Right lobe of liver (tissue), 6 donors: ENCODE measurements at places on chromosomes 5 and 9. TPM values are rescaled to one million over a fixed set of nuclear protein-coding genes. Genes with fewer than 3 reads are reported as not detected.

- no peak for DNase-seq
These were observed 104.4 kb downstream of the FRMD3 start for GRCh38 chr9:83433846-83434245.

- DNase-seq = no peak
These were observed 198.0 kb downstream of the BNC2 start for GRCh38 chr9:16672501-16672900.

GRCh38 chr5:92977846-92978540 lies 603.0 kb downstream of the NR2F1-AS1 start:
- DNase-seq = no peak

DNA sequence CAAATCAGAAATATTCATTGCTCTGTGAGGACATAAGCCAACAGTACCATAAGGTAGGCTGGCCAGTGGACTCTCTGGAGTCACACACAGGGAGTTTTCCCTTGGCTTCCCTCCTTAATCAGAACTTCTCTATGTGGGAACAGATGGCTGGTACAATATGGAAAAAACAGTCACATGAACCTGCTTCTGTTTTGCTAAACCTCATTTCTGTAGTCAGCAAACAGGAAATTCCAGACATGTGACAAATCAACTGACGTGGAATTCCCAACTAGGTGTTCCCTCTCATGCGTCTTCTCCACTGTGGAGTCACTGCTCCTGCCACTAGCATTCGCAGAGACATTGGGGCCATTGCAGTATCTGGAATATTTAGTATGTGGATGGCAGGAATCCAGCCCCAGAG lies 617.6 kb downstream of the KIF4B start:
- no peak for DNase-seq

DNA sequence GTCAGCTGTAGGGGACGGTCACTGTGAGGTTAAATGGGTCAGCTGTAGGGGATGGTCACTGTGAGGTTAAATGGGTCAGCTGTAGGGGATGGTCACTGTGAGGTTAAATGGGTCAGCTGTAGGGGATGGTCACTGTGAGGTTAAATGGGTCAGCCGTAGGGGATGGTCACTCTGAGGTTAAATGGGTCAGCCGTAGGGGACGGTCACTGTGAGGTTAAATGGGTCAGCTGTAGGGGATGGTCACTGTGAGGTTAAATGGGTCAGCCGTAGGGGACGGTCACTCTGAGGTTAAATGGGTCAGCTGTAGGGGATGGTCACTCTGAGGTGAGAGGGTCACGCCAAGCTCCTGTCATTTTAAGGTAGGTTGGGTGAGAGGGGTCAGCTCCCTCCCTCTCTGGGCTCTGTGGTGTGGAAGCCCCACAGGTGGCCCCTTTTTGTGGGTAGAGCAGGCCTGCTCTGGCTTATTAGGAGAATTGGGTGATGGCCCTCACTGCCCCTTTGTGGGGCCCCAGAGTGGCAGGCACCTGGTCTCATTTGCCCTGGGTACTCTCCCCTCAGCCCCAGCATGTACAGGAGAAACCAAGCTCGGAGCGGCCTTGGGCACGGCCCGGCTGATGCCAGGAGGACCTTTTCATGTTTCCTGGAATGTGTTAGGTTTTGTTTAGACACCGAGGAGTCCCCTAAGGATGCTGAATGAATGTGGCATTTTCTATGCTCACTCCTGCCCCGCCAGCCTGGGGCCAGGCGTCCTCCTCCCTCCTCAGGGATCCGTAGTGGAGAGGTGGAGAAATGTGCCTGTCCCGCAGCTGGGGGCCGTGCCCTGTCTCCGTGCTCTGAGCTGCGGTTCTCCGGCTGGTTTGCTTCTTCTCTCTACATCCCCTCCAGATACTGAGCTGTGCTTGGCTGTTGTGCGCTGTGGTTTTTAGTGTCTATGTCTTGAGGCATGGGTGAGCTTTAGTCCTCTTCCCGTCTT lies 31.4 kb downstream of the AHRR start:
- DNase-seq = no peak

- DNase-seq = no peak
These were observed 811.2 kb downstream of the BRINP1 start for GRCh38 chr9:118558026-118558425.

DNA sequence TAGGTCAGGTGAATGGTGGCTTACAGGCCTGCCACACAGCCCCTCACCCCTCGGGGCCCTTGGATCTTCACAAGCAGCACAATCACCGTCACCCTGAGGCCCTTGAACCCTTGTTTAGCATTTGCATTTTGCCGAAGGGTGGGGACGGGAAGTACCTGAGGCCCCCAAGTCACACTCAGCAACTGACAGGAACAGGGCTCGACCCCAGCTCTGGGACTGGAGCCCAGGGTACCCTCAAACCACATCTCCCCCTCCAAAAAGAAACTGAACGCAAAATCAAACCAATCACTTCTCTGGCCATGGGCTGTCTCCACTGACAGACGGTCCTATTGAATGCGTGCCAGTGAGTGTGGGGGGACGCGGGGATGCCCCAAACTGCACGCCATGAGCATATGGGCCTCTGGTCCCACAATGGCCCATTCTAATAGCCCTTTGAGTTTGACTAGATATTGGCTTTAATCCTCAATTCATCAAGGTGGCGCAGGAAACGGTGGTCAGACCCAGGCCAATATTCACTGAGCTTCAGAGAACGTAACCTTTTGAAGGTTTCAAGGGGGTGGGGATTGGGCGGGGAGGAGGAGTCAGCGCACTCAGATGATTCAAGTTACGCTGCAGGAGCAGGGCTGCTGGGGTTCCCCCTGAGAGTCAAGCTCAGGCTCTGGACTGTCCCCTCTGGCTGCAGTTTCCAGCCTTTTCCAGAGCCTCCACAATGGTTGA lies 176.0 kb downstream of the DAB2IP start:
- no peak for DNase-seq

DNA sequence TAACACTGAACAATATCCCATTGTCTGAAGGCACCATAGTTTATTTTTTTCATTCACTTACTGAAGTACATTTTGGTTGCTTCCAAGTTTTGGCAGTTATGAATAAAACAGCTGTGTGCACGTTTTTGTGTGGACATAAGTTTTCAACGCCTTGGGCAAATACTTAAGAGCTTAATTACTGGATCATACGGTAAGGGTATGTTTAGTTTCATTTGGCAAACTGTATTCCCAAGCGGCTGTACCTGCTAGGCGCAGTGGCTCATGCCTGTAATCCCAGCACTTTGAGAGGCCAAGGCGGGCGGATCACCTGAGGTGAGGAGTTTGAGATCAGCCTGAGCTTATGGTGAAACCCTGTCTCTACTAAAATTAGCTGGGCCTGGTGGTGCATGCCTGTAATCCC lies 63.7 kb upstream of the FAM120A start:
- no peak for DNase-seq

ZNF169 gene
- 1.4 TPM for total RNA-seq

SPARC gene
- 99.5 TPM for total RNA-seq

TSLP gene
- total RNA-seq = 2.4 TPM

ABCA2 gene
- 41.1 TPM for total RNA-seq

SHOC1 gene
- total RNA-seq = not detected

TAL2 gene
- total RNA-seq = not detected

EPB41L4B gene
- total RNA-seq = 32.3 TPM

CFAP90 gene
- 0.24 TPM for total RNA-seq
